ENCODE measurements at places on chromosomes 5 and 9. TPM values are rescaled to one million over a fixed set of nuclear protein-coding genes. Genes with fewer than 3 reads are reported as not detected.
A peak's percentile ranks its signal among the peaks of the same experiment; 100 is the strongest.

DNA sequence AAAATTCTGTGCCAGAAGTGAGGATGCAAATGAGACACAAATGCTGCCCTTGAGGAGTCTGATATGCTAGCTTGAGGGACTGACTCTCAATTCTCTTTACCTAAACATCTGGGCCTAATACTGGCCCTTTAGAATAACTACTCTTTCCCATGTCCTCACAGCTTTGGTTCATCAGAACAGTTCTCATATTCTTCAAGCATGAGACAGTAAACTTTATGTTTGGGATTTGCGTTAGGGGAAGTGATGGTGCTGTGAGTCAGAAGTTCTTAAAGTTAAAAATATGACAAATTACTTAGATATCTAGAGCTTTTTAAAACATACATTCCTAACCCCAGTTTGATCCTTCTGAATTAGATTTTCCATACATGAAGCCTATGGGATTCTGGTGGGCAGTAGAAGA, 665.0 kb upstream of the RGMB start:
- DNase-seq = no peak

DNA sequence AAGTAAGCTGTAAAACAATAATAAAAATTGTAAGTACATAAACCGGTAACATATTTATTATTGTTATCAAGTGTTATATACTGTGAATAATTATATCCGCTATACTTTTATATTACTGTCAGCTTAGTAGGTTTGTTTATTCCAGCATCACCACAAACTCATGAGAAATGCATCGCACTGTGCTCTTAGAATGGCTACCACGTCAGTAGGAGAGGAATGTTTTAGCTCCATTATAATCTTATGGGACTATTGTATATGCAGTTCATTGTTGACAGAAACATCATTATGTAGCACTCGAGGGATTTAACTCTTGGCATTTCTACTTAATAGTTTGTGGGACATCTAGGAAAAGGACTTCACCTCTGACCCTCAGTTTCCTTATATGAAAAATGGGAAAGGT, 16.4 kb downstream of the SLC12A2 start:
- DNase-seq = no peak

GRCh38 chr5:139027150-139027549, 152.0 kb upstream of the LRRTM2 start:
- no peak for DNase-seq

GRCh38 chr5:9202636-9203035, 343.2 kb downstream of the SEMA5A start:
- no peak for DNase-seq

DNA sequence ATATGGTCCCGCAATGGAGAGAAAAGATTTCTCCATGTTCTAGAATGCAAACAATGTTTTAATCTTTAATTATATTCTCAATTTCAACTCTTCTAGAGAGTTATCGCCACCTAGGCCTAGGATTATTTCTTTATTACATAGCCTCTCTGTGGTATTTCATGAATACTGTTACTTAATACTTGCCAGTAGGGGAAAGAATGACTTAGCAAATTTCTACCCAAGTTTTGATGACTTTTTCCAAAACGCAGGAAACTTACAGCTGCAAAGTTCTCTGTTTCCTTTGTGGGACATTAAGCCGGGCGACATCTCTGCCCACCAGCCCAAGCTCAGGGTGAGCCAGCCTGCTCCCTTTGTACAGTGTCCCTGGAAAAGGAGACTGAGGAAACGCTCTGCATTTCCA, 73.8 kb downstream of the MED27 start:
- DNase-seq = no peak

- peak; percentile 12 for DNase-seq
These were observed 27.2 kb downstream of the SCAMP1 start for GRCh38 chr5:78387468-78388153.

DNA sequence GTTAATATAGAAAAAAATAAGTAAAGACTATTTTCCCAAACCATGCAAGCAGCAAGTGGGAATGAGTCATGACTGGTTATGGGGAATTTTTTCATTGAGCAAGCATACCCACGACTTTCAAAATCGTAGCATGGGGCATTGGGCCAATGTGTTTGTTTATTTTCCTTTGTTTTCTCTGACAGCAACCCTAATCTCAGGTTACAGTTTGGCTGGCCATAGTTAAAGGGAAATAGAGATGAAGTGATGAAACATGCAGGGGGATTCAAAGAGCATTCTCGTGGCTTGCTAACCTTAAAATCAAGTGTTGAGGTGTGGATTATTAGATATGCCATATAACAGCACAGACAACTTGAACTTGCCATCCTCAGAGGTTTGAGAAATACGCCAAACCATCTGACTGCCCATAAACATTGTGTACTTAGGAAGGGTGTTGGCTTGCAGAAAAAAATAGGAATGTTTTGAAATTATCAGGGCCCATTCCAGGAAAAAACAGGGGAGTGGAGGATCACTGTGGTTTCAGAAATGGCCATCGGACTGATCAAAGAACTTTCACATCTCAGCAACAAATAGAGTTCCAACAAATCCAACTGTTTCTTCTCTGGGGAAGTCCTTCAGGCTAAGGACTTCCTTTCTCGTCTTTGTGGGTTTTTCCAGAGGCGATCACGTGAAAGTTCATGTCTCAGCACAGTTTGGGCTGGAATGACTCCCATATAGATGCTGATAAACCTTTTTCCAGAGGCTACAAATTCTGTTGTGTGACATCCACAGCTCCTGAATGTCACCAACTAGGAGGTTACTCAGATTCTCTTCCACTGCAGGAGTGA, 259.1 kb downstream of the SYK start:
- peak; percentile 74 for DNase-seq

DNA sequence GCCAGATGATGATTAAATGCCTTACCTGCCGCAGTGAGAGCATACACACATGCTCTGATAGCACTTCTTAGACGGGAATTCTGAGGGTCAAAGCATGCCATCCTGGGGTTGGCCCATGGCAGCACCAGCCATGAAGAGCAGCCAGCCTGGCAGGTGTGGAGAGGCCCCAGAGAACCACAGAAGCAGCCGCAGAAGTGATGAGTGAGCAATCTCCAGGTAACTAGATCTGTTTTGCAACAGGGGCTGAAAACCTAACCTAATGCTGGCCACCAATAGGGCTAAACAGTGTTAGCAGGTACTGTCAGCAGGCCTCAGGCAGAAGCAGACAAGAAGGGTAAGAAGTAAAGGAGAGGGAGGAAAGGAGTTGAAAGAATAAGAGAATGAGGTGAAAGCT, 33.5 kb upstream of the HOMER1 start:
- peak; percentile 4 for DNase-seq

GRCh38 chr5:174724484-174725260, at the start of gene MSX2:
Gene MSX2 (plus strand): TSS chr5:174724582. CDS start chr5:174724660, 78 bp downstream.
- peak; percentile 85 for DNase-seq

DNA sequence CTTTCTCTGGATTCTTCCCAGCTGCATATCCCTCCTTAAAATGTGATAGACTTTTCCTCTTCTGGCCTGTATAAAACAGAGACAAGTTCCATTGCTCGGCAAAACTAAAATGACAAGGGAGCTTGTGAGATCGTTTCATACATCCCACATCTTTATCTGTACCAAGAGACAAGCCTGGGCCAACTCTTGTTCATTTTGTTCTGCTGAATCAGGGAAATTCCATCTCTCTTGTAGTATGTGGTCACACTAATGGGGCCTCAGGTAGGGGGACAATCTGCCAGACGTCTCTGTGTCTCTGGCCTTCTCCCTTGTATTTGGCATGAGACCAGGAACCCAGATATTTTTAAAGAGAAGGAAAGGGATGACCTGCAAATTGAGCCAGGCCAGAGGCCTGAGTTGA, 18.6 kb upstream of the PAPPA start:
- no peak for DNase-seq

GRCh38 chr5:170445936-170446335, 56.8 kb upstream of the KCNMB1 start:
- DNase-seq = no peak

- no peak for DNase-seq
These were observed 1073.5 kb downstream of the MAT2B start for GRCh38 chr5:164578911-164579310.

- no peak for DNase-seq
These were observed 108.9 kb upstream of the CHD1 start for GRCh38 chr5:99037668-99038067.

DNA sequence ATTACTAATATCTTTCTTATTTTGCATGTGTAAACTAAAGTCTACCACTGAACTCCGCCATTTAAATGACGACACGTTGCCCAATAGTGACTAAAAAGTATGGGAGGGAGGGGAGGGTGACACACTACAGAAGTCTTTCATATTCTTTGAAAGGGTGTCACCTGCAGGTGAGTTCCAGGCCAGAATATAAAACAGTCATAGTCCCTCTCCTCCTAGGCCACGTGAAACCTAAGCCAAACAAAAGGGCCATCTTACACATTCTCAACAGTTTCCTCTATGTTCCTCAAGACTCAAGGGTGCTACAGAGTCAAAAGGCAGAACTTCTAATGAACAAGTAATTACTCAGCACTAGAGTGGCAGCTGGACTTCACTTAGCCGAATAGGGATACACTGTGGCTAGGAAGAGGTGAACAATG, 6.4 kb downstream of the CEMIP2 start:
- DNase-seq = no peak

GRCh38 chr9:78821126-78821822, 524.3 kb downstream of the PSAT1 start:
- DNase-seq = no peak

DNA sequence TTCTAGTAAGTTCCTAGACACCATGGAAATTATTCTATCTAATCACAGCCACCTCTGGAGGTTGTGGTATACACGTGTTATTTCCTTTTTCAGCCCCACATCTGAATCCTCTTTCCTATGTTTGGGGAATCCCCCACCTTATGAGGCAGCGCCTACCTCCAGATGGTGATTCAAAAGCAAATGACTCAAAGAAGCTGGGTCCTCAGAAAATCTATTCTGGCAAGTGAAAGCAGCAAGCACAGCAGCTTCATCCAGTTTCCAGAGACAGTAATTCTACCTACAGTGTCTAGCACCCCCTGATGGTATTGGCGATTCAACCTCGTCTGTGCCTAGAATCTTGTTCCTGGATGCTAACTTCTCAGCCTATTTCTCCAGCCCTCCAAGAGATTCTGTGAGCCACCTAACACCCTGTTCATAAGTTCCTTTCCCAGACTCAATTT, 43.0 kb downstream of the STRBP start:
- peak; percentile 12 for DNase-seq

DNA sequence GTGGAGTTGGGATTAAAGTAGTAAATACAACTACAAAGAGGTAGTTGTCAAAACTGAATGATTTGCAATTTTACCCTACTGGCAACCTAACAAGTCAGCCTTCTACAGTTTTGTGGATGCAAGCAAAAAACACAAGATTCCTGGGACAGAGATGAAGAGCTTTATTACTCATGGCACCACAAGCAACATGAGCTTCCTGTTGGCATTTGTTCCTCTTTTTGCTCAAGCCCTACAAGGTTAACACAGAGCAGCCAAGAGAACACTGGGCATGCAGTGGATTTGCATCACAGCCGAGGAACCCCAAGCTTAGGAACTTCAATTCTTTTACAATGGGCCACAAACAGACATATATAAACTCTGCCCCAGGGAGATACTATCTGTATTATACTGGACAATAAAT, 28.8 kb upstream of the DMAC1 start:
- DNase-seq = no peak

DNA sequence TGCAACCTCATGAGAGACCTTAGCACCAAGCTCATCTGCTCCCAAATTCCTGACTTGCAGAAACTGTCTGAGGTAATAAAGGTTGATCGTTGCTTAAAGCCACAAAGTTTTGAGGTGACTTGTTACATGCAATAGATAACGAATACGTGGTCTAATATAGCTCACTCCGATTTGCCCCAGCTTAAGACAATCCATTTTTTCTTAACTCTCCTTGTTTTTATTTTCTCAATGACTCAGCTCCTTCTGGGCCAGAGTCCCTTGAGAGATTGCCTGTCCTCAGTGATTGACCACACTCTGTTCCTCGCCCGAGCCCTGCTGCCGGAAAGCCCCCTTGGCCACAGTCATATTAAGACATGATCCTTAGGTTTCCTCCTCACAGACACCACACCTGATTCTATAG, 63.7 kb upstream of the FANCC start:
- DNase-seq = no peak

- DNase-seq = no peak
These were observed 994 bp downstream of the POLE3 start for GRCh38 chr9:113409481-113409880.

DNA sequence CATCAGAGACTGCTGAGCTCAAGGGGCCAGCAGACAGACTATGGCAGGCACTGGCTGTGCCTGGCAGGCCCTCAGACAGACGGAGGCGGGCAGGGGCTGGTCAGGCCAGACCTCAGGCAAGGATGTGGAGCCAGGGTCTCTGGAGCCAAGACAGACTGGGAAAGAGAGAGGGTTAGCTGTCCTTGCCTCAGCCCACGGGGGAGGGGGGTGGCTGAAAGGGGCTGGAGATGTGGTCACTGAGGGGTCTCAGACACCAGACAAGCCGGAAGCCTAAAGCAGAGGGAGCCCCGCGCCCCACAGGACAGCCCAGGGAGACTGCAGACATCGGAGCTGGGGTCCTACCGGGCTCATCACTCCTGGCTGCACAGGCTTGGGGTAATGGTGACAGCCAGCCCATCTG, 141.2 kb upstream of the FOXD4L5 start:
- no peak for DNase-seq

- DNase-seq = no peak
These were observed 92.7 kb downstream of the LHFPL2 start for GRCh38 chr5:78555870-78556269.

DNA sequence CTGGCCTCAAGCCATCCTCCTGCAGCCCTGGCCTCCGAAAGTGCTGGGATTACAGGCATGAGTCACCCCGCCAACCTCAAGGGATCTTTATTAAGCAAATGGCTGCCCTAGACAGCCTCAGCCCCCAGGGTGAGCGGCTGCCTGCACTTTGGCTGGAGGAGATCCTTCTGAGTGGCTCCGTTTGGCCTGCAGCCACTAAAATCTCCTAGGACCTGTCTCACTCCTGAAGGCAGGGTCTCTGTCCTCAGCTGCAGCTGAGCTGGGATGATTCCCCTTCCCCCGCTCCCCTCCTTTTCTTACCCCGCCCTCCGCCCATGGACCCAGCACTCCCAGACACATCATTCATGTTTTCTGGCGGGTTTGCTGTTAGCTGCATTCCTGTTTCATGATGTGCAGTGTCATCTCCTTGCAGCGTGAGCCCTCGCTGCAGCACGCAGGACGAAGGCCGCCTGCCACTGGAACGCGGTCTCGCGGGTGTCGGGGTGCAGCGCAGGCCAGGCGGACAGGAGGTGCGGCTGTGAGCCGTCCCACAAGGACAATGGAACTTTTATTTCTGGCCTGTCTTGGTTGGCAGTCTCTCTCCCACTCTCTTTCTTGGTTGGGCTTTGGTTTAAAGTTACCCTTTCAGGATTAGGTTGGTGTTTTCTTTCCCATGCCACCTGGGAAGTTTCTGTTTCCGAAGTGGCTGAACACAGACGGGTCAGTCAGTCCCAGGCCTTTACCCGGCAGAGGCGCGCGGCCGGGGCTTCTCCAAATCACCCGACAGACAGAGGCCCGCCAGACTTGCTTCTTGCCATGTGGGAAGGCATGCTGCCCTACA, 137.1 kb downstream of the FOXD1 start:
- peak; percentile 63 for DNase-seq

GRCh38 chr9:111678293-111678692, 16.9 kb downstream of the GNG10 start:
- no peak for DNase-seq

Gene SGCD
- 9.7 TPM for total RNA-seq

Gene STKLD1
- total RNA-seq = not detected

Gene FYB1
- 2.4 TPM for total RNA-seq

Gene GABBR2
- total RNA-seq = 2.4 TPM

Gene ENC1
- total RNA-seq = 4.6 TPM

Gene CSF2
- not detected for total RNA-seq

Gene IL9
- not detected for total RNA-seq

Gene PCDHB12
- 2.3 TPM for total RNA-seq

Gene SLC4A9
- total RNA-seq = 0.29 TPM

Gene BHMT2
- total RNA-seq = 50.5 TPM
